ENCODE measurements at places on chromosomes 2 and 18.

GRCh38 chr2:120805602-120806001, 69.9 kb downstream of the GLI2 start:
- DNase-seq = no peak

DNA sequence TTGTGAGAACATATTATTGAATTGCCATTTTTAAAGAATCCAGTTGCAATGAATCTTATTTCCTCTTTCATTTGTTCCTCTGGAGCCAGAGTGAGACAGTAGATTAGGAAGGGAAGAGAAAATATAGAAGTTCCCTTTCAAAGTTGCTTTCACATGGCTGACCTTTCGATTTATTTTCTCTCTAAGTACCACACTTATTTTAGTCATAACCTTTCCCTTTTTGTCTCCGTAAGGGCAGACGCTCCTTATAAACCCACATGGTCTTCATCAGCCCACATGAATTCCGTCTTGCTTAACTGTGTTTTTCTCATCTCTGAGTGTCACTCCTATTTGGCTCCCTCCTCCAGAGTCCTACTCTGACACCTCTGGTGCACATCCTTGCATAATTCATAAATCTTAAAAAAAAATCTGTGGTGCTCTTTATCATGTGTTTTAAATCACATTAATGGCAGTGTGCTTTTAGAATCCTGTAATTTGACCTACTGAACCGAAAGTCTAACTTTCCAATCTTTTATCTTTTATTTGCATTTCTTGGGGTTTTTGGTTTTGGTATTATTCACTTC, 38.5 kb upstream of the ZNF396 start:
- no peak for DNase-seq

- DNase-seq = no peak
Observed at GRCh38 chr18:1498216-1498615, 593.5 kb downstream of the ADCYAP1 start.

DNA sequence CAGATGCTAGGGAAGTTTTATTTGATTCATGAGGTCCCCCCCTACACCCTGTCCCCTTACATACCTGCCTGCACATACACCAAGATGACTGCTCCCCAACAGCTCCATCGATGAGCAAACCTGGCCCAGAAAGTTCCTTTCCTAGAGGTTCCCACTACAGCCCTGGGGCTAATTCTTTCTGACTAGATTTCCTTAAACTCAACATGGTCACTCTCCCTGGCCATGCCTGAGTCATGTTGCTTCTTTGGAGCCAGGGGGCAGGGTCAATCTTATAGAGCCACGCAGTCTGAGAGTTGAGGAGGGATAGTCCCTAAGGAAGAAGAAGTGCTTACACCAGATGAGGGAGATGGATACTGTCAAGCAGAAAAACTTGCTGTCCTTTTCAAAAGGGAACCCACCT, 67.7 kb upstream of the GLI2 start:
- no peak for DNase-seq

DNA sequence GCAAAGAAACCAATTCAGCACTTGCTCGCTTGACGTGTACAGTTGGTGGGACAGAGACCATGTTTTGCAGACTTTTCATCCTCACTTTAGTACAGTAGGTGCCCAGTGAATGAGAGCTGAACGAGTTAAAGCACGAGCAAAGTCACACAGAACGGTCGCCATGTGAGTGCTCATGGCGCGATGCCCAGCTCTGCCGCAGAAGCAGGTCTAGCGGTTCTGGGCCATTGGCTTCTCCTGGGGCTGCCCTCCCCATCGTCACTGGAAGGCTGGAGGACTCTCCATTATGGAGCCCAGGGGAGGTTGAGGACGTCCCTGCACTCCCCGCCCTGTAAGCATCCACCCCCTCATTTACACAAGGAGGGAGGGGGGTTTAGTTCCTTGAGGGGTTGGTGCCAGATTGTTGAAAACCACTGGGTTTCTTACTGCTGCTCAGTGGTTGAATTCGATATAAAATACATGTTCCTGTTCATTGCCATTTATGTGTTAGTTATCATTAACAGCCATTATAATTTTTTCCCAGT, 24.9 kb downstream of the PTGR3 start:
- no peak for DNase-seq

DNA sequence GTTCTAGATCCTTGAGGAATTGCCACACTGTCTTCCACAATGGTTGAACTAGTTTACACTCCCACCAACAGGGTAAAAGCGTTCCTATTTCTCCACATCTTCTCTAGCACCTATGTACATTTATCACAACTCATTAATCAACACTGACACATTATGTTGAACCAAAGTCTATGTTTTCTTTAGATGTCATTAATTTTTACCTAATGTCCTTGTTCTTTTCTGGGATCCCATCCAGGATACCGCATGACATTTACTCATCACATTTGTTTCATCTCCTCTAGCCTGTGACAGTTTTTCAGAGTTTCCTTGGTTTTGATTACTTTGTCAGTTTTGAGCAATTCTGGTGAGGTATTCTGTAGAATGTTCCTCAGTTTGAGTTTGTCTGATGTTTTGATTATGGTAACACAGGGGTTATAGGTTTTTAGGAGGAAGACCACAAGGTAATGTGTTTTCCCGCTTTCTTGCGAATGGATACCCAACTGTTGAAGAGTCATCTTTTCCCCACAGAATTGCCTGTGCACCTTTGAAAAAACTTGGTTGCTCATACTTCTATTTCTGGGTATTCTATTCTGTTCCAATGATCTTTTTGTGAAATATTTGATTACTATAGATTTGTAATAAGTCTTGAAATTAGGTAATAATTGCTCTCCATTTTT, 3.0 kb upstream of the UGT1A9 start:
- DNase-seq = no peak

DNA sequence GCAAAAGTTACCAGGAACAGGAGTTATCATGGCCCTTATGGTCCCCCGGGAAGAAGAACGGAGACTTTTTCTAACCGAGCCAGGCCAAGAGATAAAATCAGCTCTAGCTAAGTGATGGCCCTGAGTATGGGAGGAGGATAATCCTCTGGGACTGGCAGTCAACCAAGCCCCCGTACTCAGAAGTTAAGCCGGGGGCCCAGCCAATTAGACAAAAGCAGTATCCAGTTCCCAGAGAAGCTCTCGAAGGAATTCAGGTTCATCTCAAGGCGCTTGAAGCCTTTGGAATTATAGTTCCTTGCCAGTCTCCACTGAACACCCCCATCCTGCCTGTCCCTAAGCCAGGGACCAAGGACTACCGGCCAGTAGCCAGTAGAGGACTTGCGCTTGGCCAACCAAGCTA, 365.3 kb upstream of the TCF4 start:
- no peak for DNase-seq

- DNase-seq = no peak
Observed at GRCh38 chr2:136206613-136207012, 88.7 kb upstream of the CXCR4 start.

- no peak for DNase-seq
Observed at GRCh38 chr2:18626958-18627650, 37.7 kb upstream of the NT5C1B start.

GRCh38 chr18:2843146-2843545, 3.7 kb upstream of the EMILIN2 start:
- DNase-seq = no peak

DNA sequence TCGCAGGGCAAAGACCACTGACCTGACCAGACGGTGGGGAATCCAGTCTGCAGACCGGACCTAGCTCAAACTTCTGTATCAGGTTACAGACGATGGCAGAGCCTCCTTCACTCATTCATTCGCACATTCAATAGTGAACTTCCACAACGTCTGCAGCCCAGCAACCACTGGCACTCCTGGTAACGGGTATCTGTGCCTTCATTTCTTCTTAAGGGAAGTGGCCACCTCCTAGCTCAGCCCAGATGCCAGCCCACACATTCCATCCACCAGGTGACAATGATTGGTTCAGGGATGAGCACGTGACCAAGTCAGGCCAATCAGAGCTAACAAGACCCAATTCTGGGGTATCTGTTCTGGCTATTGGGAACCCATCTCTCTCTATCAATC, 15.9 kb upstream of the ARMC9 start:
- DNase-seq = no peak

- no peak for DNase-seq
Observed at GRCh38 chr2:181575650-181576025, 81.3 kb downstream of the CERKL start.

- DNase-seq = no peak
Observed at GRCh38 chr2:190156530-190157212, 94.1 kb upstream of the MSTN start.

DNA sequence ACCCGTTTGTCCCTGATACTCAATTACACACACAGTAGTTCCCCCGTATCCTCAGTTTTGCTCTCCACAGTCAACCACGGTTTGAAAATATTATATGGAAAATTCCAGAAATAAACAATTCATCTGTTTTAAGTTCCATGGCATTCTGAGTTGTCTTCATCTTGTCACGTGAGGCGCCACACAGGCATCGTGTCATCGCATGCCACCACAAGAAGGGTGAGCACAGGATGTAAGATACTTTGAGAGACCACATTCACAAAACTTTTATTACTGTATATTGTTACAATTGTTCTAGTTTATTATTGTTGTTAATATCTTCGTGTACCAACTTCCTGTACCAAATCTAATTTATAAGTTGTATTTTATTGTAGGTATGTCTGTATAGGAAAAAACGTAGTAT, 17.7 kb downstream of the ADNP2 start:
- no peak for DNase-seq

- DNase-seq = no peak
Observed at GRCh38 chr2:209460151-209460761, 36.4 kb downstream of the MAP2 start.

DNA sequence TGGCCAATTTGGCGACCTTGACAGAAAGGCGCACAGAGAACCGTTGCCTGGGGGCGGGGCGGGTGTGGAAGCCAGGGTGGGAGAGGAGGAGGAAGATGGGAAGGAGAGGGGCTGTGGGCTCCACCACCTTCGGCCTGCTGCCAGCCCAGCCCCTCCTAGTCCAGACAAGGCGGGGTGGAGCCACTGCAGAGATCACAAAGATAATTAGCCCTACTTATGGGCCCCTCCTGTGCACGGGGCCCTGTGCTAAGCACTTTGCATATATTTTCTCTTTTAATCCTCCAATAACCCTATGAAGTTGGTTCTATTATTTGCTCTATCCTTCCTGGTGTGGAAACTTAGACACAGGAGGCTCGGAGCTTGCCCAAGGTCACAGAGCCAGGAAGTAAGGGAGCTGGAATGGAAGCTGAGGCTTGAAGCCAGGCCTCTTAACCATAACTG, 13.7 kb upstream of the ECEL1 start:
- no peak for DNase-seq

DNA sequence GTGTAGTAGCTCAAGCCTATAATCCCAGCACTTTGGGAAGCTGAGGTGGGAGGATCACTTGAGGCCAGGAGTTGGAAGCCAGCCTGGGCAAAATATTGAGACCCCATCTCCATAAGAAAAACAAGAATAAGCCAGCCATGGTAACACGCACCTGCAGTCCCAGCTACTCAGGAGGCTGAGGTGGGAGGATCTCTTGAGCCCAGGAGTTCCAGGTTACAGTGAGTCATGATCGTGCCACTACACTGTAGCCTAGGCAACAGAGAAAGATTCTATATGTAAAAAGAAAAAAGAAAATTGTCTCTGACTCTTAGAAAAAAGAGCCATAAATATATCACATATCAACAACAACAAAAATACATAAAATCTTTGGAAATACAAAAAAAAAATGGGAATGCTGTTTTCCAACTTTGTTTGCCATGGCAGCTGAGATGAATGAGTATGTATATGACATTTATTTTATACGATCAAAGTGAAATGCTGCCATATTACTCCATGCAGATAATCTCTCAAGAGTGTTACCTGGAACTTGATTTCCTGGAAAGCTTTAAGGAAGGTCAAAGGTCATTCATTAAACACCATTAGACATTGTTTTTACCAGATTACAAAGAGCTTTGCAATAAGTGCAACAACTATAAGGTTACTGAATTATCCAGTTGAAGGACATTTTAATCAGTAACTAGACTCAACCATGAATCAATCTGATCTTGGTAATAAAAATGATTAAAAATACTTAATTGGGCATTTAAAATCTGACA, 19.7 kb upstream of the DAPL1 start:
- DNase-seq = no peak

DNA sequence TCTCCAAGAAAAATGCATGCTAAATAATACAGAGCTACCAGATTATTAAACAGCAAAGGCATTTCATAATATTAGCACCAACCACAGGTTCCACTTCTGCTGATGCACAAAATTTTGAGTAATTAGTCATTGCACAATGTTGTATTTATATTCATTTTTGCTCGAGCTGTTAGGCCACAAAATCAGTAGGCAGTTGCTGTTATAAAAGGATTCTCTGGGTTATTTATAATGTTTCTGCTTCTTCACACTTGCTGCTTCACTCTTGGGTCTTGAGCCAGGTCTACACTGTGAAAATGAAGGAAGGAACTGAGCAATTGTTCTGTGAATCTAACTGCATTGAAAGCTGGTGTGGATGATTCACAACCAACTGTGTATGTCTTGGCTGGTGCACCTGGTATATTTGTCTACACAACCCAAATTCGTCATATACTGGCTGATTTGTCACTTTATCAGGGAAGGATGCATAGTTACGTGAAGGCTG, 38.3 kb downstream of the MRPL33 start:
- no peak for DNase-seq

GRCh38 chr18:55289775-55290174, 298.2 kb downstream of the TCF4 start:
- no peak for DNase-seq

DNA sequence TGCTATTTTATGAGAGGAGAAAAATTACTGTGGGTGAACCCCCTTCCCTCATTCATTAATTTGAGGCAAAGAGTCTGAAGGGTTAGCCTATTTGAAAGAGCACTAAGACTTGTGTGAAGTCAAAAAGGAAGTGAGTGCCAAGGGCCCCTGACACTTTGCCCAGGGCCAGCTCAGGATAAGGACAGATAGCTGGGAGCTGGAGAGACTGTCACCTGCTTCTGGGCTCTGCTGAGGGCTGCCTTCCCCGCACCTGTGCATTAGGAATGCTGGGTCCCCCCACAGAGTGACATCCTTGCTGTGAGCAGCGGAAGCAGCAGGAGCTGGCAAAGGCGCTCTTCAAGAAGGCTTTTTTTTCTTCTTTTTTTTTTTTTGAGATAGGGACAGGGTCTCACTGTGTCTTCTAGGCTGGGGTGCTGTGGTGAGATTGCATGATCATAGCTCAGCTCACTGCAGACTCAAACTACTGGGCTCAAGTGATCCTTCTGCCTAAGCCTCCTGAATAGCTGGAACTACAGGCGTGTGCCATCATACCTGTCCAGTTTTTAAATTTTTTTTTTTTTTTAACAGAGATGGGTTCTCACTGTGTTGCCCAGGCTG, 148.3 kb downstream of the AQP4 start:
- no peak for DNase-seq

GRCh38 chr2:23639406-23639982, 254.5 kb downstream of the KLHL29 start:
- DNase-seq = no peak

DNA sequence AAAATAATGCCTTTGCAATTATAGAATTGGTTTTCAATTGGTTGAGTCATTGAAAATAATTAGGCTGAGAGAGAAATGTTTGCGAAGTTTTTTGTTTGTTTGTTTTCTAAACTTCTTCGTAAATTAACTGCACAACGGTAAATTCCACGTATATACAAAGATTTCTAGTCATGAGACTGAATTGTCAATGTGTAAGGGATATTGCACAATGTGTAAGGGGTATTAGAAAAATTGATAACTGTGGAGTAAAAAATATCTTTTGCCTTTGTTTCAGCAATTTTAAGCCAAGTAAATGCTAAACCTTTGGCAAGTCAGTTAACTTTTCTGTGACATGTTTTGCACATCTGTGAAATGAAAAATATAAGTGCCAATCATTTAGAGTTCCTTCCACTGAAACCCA, 606.0 kb downstream of the TMEM182 start:
- no peak for DNase-seq

Measured in heart left ventricle (tissue), 16 donors.